ENCODE measurements at places on chromosomes 2 and 18. TPM values are rescaled to one million over a fixed set of nuclear protein-coding genes. Genes with fewer than 3 reads are reported as not detected.

GRCh38 chr2:73215254-73215653, 1.2 kb downstream of the SMYD5 start:
- no peak for DNase-seq

- no peak for DNase-seq
These were observed 40.7 kb upstream of the BBS5 start for GRCh38 chr2:169438466-169439072.

GRCh38 chr2:127662937-127663565, 12.3 kb downstream of the LIMS2 start:
- DNase-seq = no peak

The SPEG gene
- total RNA-seq = 13.0 TPM

The DSC1 gene
- total RNA-seq = not detected

The KIF3C gene
- total RNA-seq = 86.8 TPM
